Dorsolateral prefrontal cortex (tissue), 122 donors: ENCODE measurements at places on chromosomes 12 and 14. TPM values are rescaled to one million over a fixed set of nuclear protein-coding genes. Genes with fewer than 3 reads are reported as not detected.

CLEC4C gene
- not detected for total RNA-seq

HOXC12 gene
- not detected for total RNA-seq

SYNE2 gene
- 37.7 TPM for total RNA-seq

GLT8D2 gene
- total RNA-seq, result 4.6 TPM

RERGL gene
- total RNA-seq, result 4.8 TPM

RAD9B gene
- 0.68 TPM for total RNA-seq

PRPH gene
- 1.2 TPM for total RNA-seq

PELI2 gene
- 16.1 TPM for total RNA-seq

MFAP5 gene
- total RNA-seq, result 0.71 TPM
